AG04450 (cell line): ENCODE measurements at places on chromosomes 7 and 10. TPM values are rescaled to one million over a fixed set of nuclear protein-coding genes. Genes with fewer than 3 reads are reported as not detected.
A peak's percentile ranks its signal among the peaks of the same experiment; 100 is the strongest.

The ADARB2 gene
- not detected in 2 replicates for polyA plus RNA-seq

The PRRT4 gene
- polyA plus RNA-seq: not detected in 2 replicates

The PLEKHS1 gene
- not detected in 2 replicates for polyA plus RNA-seq

The TRIM73 gene
- polyA plus RNA-seq: 0.12 and 0.15 TPM in 2 replicates

The RASA4B gene
- polyA plus RNA-seq: 4.0 and 5.2 TPM in 2 replicates

The IFIT1 gene
- 24.3 and 32.8 TPM in 2 replicates for polyA plus RNA-seq

The ITIH5 gene
- 0.11 and 0.37 TPM in 2 replicates for polyA plus RNA-seq

The SEMA3C gene
- 35.9 and 39.9 TPM in 2 replicates for polyA plus RNA-seq

The SMKR1 gene
- polyA plus RNA-seq: 0.10 and 0.24 TPM in 2 replicates

The BMPER gene
- polyA plus RNA-seq: 0.97 and 1.1 TPM in 2 replicates

GRCh38 chr7:98372993-98373392, 27.9 kb downstream of the BAIAP2L1 start:
- DNase-seq: no peak

- no peak for DNase-seq
Observed at GRCh38 chr10:36451391-36451970, 673.9 kb upstream of the ANKRD30A start.

GRCh38 chr10:25952857-25953256, 18.8 kb downstream of the MYO3A start:
- DNase-seq: no peak

DNA sequence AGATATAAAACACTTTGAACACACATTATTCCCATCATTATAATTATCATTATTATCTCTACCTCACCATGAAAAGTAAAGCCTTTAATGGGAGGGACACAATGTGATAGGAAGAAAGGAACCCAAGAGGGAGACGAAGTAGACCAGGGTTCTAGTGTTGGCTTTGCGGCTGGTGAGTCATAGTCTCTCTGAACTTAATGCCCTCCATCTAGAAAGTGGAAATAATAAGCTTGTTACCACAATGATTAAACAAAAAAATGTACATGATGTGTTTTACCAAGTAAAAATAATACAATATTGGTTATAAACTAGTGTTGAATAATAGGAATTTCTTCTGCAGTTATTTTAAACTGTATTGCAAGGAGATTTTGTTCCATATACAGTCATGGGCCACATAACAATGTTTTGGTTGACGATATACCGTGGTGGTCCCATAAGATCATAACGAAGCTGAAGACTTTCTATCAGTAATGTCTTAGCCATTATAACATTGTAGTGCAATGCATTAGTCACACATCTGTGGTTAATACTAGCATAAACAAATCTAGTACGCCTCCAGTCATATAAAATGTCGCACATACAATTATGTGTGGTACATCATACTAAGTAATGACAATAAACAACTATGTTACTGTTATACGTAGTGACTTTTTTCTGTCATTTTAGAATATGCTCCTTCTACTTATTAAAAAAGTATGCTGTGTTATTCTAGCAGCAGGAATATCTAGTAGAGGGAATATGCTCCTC, 450.6 kb upstream of the SORCS1 start:
- DNase-seq: no peak

DNA sequence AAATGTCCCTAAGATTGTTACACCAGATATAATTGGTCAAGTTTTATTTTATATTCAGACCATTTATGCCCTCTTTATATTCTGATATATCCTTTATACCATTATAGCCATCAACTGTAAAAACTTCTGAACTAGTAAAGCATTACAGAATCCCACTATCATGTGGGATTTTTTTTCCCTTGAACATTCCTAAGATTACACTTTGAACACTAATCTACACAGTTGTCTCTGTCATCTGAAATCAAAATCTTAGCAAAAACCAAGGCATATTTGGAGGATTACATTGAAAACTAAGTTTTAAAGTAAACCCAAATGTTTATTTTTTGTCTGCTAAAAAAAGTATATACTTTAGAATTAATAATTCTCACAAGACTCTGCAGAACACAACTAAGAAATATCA, 116.2 kb upstream of the GPR22 start:
- DNase-seq: no peak

DNA sequence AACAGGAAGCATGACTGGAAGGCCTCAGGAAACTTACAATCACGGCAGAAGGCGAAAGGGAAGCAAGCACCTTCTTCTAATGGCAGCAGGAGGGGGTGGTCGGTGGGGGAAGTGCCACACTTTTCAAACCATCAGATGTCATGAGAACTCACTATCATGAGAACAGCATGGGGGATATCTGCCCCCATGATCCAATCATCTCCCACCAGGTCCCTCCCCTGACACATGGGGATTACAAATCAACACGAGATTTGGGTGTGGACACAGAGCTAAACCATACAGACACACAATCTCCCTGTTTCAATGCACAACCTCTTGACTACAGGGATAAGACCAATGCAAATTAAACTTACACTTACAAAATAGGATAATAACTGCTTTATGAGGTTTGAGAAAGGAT, 97.6 kb downstream of the SGMS1 start:
- no peak for DNase-seq

DNA sequence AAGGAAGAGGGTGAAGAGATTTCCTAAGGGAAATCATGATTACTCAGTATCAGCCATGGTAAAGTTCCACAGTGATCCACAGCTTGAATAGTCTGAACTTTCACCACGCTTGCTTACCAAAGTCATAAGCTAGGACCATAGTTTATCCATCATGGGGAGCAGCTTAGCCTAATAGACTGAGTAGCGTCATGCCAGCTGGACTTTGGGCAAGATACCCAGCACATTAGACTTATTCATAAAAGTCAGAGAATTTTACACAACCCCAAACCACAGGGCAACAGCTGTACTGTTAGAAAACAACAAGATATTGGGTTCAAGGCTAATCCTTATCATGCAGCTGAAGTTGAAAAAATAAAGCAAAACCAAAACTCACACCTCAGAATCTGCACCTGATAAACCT, 491.0 kb downstream of the XPNPEP1 start:
- DNase-seq: no peak

DNA sequence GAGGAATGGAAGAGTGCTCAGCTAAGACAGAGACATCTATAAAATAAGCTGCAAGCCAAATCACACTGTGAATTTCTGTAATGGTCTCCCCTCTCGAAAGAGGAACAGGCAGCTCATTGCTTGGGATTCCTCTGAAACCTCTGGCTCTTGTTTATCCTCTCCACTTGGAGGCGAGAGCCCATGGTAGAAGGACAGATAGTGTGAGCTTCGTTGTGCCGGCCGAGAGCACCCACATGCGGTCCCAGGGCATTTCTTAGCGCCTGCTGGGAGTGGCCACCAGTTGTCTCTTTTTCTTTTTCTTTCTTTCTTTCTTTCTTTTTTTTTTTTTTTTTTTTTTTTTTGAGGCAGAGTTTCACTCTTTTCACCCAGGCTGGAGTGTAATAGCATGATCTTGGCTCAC, 26.2 kb downstream of the CNPY1 start:
- DNase-seq: no peak

DNA sequence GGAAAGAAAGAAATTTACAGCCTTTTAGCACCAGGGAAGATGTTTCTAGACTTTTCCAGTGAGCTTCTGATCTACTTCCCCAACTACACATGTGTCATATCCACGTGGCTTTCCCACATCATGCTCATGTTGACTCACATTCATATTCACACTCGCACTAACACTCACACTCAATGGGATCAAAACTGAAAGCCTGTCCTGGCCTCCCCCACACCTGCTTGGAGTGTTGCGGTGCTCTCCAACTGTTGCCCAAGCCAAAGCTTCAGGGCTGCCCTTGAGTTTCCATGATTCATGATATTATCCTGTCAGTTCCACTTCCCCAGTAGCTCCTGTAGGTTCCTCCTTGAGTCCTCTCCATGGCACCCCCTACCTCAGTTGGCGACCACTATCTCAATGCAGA, 444.4 kb downstream of the GATA3 start:
- DNase-seq: no peak

- no peak for DNase-seq
Observed at GRCh38 chr7:108267615-108268014, 137.5 kb upstream of the LAMB4 start.

DNA sequence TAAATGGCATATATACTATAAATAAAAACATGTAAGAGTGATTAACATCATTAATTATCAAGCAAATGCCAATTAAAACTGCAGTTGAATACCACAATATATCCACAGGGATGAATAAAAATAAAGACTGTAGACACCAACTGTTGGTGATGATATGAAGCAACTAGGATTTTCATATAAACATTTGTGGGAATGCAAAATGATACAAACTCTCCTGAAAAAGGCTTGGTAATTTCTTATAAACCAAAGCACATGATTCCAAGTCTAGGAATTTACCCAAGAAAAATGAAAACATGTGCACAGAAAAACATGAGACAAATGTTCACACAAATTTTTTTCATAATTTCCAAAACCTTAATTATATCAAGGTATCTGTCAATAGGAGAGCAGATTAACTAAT, 448.1 kb downstream of the ETV1 start:
- no peak for DNase-seq

- DNase-seq: no peak
Observed at GRCh38 chr10:43781480-43782361, 133.0 kb upstream of the ZNF32 start.

- DNase-seq: no peak
Observed at GRCh38 chr10:122663516-122664130, 36.0 kb downstream of the C10orf120 start.

GRCh38 chr7:32506266-32507054, 11.2 kb downstream of the AVL9 start:
- DNase-seq: no peak

GRCh38 chr10:133292919-133293809, 15.5 kb downstream of the TUBGCP2 start:
- no peak for DNase-seq

GRCh38 chr7:128755075-128755818, 16.1 kb downstream of the CALU start:
- DNase-seq: no peak

GRCh38 chr7:100087055-100087750, 1.6 kb upstream of the COPS6 start:
- DNase-seq: peak; percentile 98

DNA sequence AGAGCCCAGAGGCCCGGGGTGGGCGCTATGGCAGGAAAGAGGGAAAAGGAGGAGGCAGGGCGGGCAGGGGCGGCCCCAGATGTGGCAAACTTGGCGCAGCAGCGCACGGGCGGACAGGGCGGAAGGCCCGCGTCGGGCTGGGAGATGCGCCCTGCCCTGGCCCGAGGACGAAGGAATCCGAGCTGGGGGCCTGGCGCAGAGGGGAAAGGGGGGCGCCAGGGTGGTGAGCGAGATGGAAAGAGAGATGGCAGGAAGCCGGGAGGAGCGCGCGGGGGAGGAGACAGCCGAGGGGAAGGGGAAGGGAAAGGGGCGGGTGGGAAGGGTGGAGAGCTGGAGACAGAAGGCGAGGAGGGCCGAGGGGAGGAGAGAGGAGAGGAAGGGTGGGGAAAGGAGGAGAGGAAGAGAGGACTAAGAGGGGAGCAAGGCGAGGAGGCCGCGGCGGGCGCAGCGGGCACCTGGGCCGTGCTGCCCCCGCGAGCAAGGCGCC, at the start of gene MARVELD1:
MARVELD1 (plus strand) TSS at position 392 of the 487 bp plus-strand sequence. CDS start 147 bp downstream, outside the sequence.
- DNase-seq: peak; percentile 53

DNA sequence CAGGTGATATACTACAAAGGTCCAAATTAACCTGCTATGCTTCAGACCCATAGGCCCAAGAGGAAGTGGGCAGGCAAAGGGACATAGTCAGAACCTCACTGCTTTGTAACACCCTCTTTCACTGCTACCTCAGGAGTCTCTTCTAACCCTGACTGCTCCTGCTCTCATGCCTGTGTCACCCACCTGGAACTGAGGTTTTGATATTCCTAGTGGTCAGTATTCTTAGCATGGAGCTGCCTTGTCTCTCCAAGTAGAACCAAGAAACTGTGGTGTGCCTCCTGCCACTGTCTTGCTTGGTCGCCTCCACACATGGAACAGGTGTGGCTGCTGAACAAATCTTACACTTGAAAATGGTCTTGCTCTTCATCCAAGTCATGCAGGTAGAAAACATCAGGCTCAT, 677.5 kb downstream of the XPNPEP1 start:
- DNase-seq: no peak

DNA sequence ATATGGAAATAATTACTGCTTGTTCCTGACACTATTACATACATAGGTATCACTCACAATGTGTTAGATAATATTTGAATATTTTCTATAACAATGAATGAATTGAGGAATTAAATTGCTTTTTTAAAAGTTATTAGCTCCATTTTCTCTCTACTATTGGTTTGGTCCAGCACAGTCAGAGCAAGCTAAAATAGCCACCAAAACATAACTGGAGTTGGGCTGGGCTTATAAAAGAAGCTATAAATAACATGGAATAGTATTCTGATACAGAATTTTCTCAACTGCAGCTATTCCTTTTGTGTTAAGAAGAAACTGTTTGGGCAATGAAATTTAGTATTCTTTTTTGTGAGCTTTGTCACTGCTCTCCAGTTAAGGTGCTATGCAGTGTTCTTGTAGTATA, 142.6 kb upstream of the LRRN3 start:
- no peak for DNase-seq

DNA sequence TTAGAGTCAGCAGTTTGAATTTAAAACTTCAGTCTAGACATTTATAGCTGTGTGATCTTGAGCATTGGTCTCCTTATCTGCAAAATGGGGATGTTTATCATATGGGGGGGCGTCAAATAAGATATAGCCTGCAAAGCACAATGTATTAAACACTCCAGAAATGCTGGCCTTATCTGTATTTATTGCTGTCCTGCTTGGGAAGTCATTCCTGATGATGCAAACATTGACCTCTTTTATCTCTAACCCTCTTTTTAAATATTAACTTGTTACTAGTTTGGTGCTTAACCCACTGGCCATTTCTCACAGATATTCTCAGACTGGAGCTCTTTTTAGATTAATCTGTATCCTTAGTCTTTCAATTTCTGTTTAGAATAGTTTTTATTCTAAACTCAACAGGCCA, 13.2 kb downstream of the MRPS33 start:
- no peak for DNase-seq

GRCh38 chr7:29500719-29501118, 62.9 kb upstream of the PRR15 start:
- DNase-seq: no peak

- no peak for DNase-seq
Observed at GRCh38 chr7:139733751-139734150, 44.0 kb downstream of the HIPK2 start.

DNA sequence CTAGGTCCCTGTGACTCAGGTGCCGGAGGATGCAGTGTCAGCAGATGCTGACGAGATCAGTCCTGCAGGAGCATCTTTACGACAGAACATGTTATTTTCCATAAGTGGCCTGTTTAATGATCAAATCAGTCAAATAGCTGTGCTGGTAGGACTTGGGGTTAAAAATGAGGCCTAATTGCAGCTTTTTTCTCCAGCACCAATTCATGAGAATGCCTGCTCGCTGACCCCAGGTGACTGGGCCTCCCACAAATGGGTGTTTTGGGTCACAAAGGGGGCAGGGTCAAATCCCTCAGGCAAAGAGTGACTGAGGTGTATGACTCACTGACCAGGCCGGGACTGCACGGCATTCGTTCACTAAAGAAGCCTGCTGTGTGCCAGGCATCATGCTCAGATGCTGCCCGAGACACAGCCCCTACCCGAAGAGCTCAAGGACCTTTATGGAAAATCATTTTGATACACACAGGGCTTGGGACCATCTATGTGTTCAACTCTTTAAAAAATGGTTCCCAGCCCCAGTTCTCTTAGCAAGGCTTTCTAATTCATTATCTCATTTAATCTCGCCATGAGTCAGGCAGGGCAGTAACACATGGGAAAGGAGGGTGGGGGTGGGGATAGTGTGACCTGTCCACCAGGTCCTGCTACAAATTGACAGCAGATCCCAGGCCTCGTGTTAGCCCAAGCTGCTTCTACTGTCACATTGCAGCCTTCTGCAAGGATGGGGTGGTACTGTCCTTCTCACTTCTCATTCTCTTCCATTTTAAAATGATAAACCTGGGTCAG, 21.1 kb downstream of the ZNF775 start:
- no peak for DNase-seq
